ENCODE measurements at places on chromosomes 6 and 20. TPM values are rescaled to one million over a fixed set of nuclear protein-coding genes. Genes with fewer than 3 reads are reported as not detected.

DNA sequence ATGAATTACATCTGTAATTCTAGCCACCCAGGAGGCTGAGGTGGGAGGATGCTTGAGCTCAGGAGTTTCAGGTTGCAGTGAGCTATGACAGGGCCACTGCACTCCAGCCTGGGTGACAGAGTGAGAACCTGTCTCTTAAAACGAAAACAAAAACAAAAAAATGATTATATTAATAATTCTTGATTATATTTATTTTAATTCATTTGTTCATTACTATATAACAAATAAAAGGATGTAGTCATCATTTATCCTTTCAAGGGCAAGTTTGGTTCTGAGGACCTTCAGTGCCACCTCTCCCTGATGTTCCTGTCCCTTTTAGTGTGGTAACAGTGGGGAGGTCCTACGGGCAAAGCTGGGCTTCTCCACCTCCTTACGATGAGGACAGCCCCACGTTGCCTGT, 167.1 kb upstream of the SCGN start:
- DNase-seq: no peak

- DNase-seq: peak; percentile 79
Measured at GRCh38 chr6:100116411-100117194, 122.6 kb upstream of the MCHR2 start.

GRCh38 chr6:149459761-149460160, 25.1 kb downstream of the ZC3H12D start:
- DNase-seq: no peak

DNA sequence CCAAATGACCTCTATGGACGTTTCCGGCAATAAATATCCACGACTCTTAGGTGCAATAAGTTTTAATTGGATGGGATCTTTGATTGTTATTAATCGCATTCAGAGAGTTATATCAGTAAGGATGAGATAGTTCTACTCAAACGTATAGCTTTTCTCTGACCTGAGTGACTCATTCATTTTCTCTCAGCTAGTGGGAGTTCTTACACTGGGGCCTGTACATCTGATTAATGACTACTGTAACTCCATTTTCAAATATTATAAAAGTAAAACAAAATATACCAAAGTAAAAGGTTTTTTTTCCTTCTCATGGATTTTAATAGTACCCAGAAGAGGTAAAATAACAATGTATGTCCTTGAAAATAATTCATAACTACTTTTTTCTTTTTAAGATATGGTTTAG, 41.1 kb upstream of the SAMD5 start:
- DNase-seq: no peak

SLC13A3 gene
- total RNA-seq: not detected

DNA sequence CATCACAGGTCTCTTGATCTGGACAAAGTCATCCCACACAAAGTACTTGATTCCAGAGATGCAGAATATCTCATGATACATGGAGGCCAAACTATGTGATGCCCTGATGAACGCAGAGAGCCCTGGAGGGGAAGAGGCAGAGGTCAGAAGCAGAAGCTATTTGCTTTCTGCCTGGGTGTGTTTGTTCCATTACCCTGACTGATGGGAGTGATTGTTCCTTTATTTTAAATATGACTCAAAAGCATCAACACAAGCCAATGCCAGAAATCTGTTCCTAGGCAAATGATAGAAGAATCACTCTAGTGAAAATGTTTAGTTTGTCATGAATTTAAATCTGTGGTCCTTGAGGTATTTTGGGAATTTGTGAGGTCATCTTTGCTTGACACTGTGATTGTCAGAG, 54.7 kb upstream of the GGTLC1 start:
- DNase-seq: no peak

GRCh38 chr20:13581451-13581850, 57.3 kb downstream of the TASP1 start:
- DNase-seq: no peak

- no peak for DNase-seq
Measured at GRCh38 chr6:164230804-164231203, 816.3 kb downstream of the QKI start.

PAQR8 gene
- total RNA-seq: 0.89 TPM

GRCh38 chr20:51345601-51346101, 196.9 kb downstream of the NFATC2 start:
- no peak for DNase-seq

GRCh38 chr20:50557549-50558134, 47.5 kb downstream of the PTPN1 start:
- DNase-seq: no peak

C6orf132 gene
- total RNA-seq: 136 TPM

- no peak for DNase-seq
Measured at GRCh38 chr6:161308075-161308655, 34.3 kb upstream of the AGPAT4 start.

- peak; percentile 67 for DNase-seq
Measured at GRCh38 chr6:7542874-7543624, 1.6 kb downstream of the DSP start.

DNA sequence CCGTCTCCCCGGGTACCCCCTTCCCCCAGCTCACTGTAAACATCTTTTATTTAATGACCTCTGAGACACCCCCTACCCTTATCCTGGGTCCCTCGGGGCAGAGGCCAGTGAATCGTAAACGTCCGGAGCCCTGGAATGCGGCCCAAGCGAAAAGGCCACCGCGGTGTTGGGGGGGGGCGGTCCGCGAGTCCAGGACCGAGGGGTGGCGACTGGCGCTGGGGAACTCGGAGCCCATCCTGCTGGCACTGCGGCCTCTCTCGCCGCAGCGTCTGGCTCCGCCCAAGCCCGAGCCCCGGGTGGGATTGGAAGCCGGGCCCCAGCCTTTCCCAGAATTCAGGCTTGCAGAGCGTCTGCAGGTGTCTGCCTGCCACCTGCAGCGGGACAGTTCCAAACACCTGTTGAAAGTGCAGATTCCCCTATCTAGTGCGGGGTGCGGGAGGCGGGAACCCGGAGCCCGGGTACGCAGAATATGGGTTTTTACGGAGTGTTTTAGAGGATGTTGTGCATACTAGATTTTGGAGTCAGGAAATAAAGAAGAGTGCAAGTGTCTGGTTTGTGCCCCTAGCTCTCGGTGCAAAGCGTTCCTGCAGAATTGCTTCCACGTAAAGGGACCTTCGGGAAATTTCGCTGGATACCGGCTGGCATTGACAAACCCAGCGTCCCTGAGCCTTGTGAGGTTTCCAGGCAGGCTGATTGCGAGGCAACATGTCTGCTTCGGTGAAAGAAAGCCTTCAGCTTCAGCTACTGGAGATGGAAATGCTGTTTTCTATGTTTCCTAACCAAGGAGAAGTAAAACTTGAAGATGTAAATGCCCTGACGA, 800 bp downstream of the RWDD2A start:
- DNase-seq: peak; percentile 52

DNA sequence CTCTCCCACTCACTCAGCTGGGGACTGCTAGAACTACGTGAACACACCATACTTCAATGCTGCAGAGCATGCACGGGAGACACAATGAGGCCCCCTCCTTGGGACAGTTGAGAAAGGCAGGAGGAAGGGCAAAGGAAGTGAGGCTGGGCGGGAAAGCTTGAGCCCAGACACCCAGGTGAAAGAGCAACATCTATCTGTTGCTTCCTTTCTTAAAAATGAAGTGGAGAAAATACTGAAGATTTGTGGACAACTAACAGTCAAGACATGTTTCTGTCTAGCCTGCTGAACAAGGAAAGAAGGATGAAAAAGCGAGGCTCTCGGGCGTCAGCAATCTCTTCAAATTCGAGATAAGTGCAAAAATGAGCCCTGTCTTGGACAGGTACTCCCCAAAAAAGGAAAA, 3.0 kb upstream of the NNAT start:
- no peak for DNase-seq

GRCh38 chr6:166351715-166352285, 9.5 kb upstream of the SFT2D1 start:
- DNase-seq: peak; percentile 12

PHF3 gene
- total RNA-seq: 25.0 TPM

UNC5CL gene
- total RNA-seq: 1.1 TPM

GRCh38 chr6:19715167-19715551, 122.0 kb upstream of the ID4 start:
- no peak for DNase-seq

DNA sequence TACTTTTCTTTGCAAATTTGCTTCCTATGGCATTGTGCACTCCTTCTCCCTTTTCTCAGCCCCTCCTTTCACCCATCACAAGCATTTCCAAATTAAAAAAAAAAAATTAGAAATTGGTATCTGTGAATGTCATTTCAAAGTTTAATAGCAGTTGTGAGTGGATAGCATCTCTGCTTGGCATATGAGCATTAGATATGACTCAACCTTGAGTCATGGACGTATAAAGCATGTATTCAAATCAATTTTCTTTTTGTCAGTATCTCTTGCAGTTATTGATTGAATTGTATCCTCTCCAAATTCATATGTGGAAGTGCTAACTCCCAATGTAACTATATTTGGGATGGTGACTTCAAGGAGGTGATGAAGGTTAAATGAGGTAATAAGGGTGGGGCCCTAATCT, 60.1 kb upstream of the MAP3K7 start:
- DNase-seq: no peak

ID4 gene
- total RNA-seq: not detected

RAD21L1 gene
- total RNA-seq: not detected

DNA sequence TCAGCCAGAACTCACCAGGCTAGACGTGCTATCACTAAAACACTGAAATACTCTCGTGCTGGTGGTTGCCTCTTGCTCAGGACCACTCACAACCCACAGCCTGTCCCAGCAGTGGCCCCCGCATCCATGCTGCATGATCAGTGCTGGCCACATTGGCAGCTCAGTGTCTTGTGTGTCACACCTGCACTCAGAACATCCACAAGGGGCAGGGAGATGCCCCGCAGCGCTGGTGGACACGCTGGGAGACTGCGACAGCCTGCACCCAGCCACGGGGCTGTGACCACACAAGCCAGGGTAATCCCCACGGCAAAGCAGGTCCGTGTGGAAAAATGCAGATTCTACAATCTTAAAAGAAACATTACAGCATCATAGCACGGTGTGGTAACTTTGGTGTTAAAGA, 23.9 kb upstream of the APMAP start:
- DNase-seq: no peak

DNA sequence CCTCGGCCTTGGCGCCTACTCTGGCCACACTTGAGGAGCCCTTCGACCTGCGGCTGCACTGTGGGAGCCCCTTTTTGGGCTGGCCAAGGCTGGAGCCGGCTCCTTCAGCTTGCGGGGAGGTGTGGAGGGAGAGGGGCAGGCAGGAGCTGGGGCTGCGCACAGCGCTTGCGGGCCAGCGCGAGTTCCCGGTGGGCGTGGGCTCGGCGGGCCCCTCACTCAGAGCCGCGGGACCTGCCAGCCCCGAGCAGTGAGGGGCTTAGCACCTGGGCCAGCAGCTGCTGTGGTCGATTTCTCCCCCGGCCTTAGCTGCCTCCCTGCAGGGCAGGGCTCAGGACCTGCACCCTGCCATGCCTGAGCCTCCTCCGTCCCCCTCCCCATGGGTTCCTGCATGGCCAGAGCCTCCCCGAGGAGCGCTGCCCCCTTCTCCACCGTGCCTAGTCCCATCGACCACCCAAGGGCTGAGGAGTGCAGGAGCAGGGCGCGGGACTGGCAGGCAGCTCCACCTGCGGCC, 136.8 kb downstream of the EPHA7 start:
- no peak for DNase-seq

GRCh38 chr6:21987501-21987957, 309.3 kb downstream of the PRL start:
- DNase-seq: peak; percentile 66

GRCh38 chr6:296151-297122, 4.2 kb downstream of the DUSP22 start:
- DNase-seq: no peak

DNA sequence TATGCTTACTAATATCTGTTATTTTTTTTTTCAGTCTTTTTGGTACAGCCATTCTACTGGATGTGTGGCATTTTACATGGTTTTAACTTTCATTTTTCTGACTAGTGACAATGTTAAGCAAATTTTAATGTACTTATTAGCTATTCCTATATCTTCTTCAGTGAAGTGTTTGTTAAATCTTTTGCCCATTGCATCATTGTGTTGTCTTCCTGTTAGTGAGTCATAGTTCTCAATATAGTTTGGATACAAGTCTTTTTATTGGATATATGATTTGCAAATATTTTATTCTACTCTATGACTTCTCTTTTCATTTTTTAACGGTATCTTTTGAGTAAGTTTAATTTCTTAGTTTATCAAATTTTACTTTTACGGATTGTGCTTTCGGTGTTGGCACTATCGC, 519.4 kb downstream of the CDKAL1 start:
- DNase-seq: no peak

- peak; percentile 35 for DNase-seq
Measured at GRCh38 chr6:105991561-105992314, 94.4 kb upstream of the PRDM1 start.

DNA sequence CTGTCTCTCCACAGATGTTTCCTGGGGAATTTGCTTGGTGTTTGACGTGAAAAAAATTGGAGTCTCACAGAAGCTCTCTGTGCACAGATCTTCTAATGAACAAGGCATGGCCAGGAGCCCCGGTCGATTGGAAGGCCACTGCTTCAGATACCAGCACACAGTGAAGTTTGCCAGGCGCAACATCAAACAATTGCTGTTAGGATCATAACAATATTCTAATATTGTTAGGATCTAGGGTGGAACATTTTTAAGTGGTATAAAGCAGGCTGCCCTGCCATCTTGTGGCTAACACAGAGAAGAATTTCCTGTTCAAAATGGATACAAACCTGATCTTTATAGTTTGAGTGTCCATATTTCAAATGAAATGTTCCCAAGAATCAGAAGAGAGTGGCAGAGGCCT, 64.1 kb downstream of the C6orf118 start:
- peak; percentile 30 for DNase-seq

GRCh38 chr6:90044833-90045381, 150.6 kb downstream of the GJA10 start:
- DNase-seq: no peak

- DNase-seq: peak; percentile 98
Measured at GRCh38 chr20:44911264-44911921, 1.5 kb downstream of the PABPC1L start.

DNA sequence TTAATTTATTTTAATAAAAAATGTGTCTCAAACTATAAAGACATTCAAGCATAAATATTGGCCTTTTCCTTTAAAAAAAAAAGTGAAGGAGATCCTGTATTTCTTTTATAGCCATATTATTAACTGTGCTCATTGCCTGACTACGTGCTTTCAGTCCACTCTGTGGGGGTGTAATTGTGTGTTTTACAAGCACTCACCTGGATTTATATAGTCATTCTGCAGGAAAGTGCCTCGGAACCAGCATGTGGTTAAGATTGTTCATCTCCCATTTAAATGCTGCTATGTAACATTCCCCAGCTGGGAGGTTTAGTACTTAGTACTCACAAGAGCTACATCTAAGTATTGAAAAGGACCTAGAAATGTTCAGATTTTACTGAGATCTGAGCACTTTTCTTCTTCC, 47.9 kb upstream of the SLC22A16 start:
- no peak for DNase-seq

GRCh38 chr20:35757098-35757705, 14.6 kb upstream of the PHF20 start:
- DNase-seq: no peak

DNA sequence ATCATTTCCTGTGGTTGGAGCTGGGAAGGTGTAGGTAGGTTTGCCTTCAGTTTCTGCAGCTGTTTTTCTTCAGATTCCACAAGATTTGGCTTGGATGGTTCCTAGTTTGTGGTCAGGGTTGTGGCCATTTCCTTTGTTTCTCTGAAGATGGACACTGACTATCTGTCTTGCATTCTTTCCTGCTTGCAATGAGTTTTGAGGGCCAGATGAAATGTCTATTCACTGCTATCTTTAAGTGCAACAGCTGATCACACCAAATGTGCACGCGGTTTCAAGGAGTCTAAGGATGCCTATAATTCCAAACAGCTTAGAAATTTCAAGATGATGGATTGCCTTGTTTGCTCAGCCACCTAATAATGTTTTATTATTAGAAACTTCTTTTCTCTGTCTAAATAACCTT, 28.4 kb downstream of the IL20RA start:
- DNase-seq: no peak
